ENCODE measurements at places on chromosomes 5 and 9. TPM values are rescaled to one million over a fixed set of nuclear protein-coding genes. Genes with fewer than 3 reads are reported as not detected.

Gene GABRP
- 23.5 TPM for total RNA-seq

Gene ADCY2
- 1.5 TPM for total RNA-seq

Gene PCDHGA2
- total RNA-seq, result 1.6 TPM

Gene FOXD1
- total RNA-seq, result 0.33 TPM

Gene TTC23L
- 0.26 TPM for total RNA-seq

Gene MEIKIN
- not detected for total RNA-seq

Gene RNF180
- total RNA-seq, result 7.8 TPM

Gene LCN1
- not detected for total RNA-seq

Gene TMC1
- total RNA-seq, result not detected

Gene LRRC70
- 35.0 TPM for total RNA-seq

- peaks cover 6% of the 10 kb centered on the region for H3K27me3 ChIP-seq
- H3K4me1 ChIP-seq, result peaks cover 50% of the 10 kb centered on the region
- peak; percentile 36 for DNase-seq
- peak overlapping the region; percentile 84 for H3K27ac ChIP-seq
These were observed 34.5 kb downstream of the COL15A1 start for GRCh38 chr9:98978231-98978681.

GRCh38 chr9:68546596-68547390, 6.1 kb upstream of the TMEM252 start:
- no peaks in the 10 kb centered on the region for H3K36me3 ChIP-seq
- no peak overlapping the region for H3K27ac ChIP-seq
- no peaks in the 10 kb centered on the region for H3K27me3 ChIP-seq
- no peak for DNase-seq

DNA sequence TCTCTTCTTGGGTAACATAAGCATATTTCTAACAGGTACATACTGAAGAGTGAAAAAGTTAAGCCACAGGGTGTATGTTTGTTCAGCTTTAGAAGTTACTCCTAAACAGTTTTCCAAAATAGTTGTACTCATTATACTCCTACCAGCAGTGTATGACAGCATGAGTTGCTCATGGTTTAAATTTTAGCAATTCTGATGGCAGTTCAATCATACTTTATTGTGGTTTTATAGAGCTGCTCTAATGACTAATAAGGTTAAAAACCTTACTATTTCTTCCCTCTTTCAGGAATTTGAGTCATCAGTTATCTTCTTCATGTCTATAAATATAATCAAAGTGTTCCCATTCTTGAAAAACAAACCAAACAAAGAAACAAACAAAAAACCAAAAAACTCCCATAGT, 81.5 kb downstream of the CAAP1 start:
- no peak overlapping the region for H3K27ac ChIP-seq
- no peaks in the 10 kb centered on the region for H3K27me3 ChIP-seq
- DNase-seq, result no peak
- H3K36me3 ChIP-seq, result no peaks in the 10 kb centered on the region

- H3K27ac ChIP-seq, result no peak overlapping the region
- no peak for DNase-seq
- H3K4me3 ChIP-seq, result no peak overlapping the region
- peaks cover 2% of the 10 kb centered on the region for H3K36me3 ChIP-seq
These were observed 59.4 kb upstream of the GRHPR start for GRCh38 chr9:37363124-37363523.

GRCh38 chr9:127530206-127530941, 79.1 kb downstream of the LRSAM1 start:
- DNase-seq, result no peak
- H3K27ac ChIP-seq, result no peak overlapping the region
- peaks cover 51% of the 10 kb centered on the region for H3K4me1 ChIP-seq

GRCh38 chr9:113501852-113502251, 38.3 kb downstream of the RGS3 start:
- peaks cover 59% of the 10 kb centered on the region for H3K4me1 ChIP-seq
- H3K27ac ChIP-seq, result peak overlapping the region; percentile 100
- peaks cover 29% of the 10 kb centered on the region for H3K27me3 ChIP-seq
- DNase-seq, result no peak
- peaks cover 52% of the 10 kb centered on the region for H3K36me3 ChIP-seq
- peak overlapping the region; percentile 100 for H3K4me3 ChIP-seq

GRCh38 chr5:123116757-123117156, 27.7 kb downstream of the PRDM6 start:
- no peak overlapping the region for H3K27ac ChIP-seq
- H3K4me1 ChIP-seq, result peaks cover 3% of the 10 kb centered on the region
- H3K27me3 ChIP-seq, result no peaks in the 10 kb centered on the region
- H3K36me3 ChIP-seq, result no peaks in the 10 kb centered on the region

- peaks cover 3% of the 10 kb centered on the region for H3K36me3 ChIP-seq
- H3K4me1 ChIP-seq, result no peaks in the 10 kb centered on the region
- peak overlapping the region; percentile 90 for H3K4me3 ChIP-seq
- H3K27me3 ChIP-seq, result peaks cover 8% of the 10 kb centered on the region
These were observed 633 bp upstream of the PPP1R26 start for GRCh38 chr9:135478829-135479468.

DNA sequence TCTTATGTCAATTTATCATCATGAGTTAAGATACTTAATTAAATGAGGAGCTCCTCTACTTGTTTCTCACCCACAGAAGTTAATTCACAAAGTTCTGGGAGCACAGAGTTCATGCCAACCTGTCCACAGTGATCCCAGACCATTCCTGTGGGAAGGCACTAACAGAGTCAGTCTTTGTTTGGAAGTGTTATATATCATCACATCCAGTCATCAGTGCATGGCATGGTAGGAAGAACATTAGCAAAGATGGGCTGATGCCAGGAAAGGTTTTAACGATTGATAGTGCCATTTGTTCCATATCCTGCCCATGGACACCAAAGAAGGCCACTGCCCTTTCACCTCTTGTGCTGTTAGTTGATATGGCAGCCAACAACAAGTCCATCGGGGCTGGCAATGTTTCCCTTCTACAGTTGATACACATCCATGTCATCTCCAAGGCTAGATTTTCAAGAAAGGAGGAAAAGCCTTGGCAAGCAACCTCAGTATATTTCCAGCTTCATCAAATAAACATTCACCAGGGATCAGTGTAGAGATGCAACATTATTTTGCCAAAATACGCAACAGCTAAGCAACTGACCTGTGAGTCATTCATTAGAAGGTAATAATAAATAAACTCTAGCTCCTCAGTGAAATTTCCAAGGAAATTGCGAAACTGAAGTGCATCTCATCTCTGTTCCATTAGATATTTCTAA, 169.6 kb downstream of the RORB start:
- no peaks in the 10 kb centered on the region for H3K27me3 ChIP-seq
- no peaks in the 10 kb centered on the region for H3K4me1 ChIP-seq
- no peak for DNase-seq

- no peak overlapping the region for H3K27ac ChIP-seq
- peaks cover 52% of the 10 kb centered on the region for H3K36me3 ChIP-seq
- no peaks in the 10 kb centered on the region for H3K4me1 ChIP-seq
- no peak overlapping the region for H3K4me3 ChIP-seq
- DNase-seq, result no peak
- no peaks in the 10 kb centered on the region for H3K27me3 ChIP-seq
These were observed 123.2 kb downstream of the SNCAIP start for GRCh38 chr5:122435234-122435633.

GRCh38 chr9:78831726-78832125, 534.8 kb downstream of the PSAT1 start:
- H3K4me1 ChIP-seq, result no peaks in the 10 kb centered on the region
- no peak overlapping the region for H3K27ac ChIP-seq
- H3K4me3 ChIP-seq, result no peak overlapping the region
- H3K36me3 ChIP-seq, result no peaks in the 10 kb centered on the region

- peaks cover 8% of the 10 kb centered on the region for H3K36me3 ChIP-seq
- peaks cover 3% of the 10 kb centered on the region for H3K27me3 ChIP-seq
- no peak for DNase-seq
These were observed 202.8 kb downstream of the SNX18 start for GRCh38 chr5:54720341-54720740.

DNA sequence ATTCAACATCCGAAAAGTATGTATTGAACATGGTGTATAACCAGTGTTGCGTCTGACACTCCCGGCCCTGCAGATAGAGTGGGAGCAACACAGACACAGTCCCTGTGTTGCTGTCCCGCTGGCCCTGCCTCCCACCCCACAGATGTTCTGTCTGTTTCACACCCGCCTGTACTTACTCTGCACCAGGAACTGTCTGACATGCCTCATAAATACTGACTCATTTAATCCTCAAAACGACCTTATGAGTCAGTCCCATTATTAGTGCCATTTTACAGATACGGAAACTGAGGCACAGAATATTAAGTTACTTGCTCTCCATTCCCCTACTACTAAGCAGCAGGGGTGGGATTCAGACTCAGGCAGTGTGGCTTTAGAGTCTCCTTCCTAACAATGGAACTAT, 109.8 kb upstream of the NFIL3 start:
- no peaks in the 10 kb centered on the region for H3K27me3 ChIP-seq
- H3K4me3 ChIP-seq, result no peak overlapping the region
- H3K36me3 ChIP-seq, result no peaks in the 10 kb centered on the region

All from endothelial cell (in vitro differentiated cells).